Activated naive CD8-positive, alpha-beta T cell treated with anti-CD3 and anti-CD28 coated beads, Interleukin-2, amount 50 U/mL, for 16 hours (primary cell): ENCODE measurements at places on chromosomes 11 and 22.

DNA sequence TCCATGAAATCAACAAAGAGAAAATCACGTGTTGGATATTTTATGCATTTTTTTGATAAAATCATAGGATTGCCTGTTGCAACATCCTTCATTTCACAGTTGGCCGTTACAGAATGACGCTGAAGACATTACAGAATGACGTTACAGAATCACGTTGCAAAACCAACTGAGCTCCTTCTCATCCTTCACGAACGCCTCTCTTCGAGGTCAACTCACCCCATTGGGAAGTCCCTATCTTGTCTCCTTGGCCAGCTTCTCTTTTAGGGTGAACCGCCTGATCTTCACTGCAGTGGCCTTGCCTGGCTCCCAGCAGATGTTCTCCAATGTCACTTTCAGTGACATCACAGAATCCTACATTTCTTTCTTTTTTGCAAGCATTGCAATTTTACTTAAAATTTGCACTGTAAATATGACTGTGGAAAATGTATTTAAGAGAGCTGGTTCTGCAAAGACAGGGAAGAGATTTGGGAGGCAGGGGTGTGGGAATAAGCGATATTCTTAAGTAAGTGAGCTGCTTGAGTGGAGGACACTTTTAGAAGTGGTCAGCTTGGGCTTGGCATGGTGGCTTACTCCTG is 5.1 kb downstream of the KRTAP5-7 start:
- DNase-seq, result no peak

- no peak for DNase-seq
These were observed 587 bp upstream of the ALDH3B1 start for GRCh38 chr11:68009391-68010089.

- no peak for DNase-seq
These were observed 728 bp downstream of the DCUN1D5 start for GRCh38 chr11:103091064-103091800.

DNA sequence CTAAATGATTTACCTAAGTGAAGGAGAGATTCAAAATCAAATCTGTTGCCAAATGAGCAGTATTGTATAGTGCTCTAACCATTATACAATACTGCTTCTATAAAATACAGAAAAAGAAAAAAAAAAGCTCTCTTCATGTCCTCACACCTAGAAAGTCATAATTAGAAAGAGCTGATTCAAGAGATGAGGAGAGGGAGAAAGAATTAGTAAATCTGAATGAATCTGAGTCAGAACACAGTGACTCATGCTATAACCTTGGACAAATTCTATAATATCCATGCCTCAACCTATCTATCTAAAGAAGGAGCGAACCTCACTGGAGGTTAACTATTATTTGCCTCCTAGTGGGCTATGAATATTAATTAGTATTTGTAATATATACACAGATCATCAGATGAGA is 29.4 kb downstream of the AMBRA1 start:
- DNase-seq, result no peak

DNA sequence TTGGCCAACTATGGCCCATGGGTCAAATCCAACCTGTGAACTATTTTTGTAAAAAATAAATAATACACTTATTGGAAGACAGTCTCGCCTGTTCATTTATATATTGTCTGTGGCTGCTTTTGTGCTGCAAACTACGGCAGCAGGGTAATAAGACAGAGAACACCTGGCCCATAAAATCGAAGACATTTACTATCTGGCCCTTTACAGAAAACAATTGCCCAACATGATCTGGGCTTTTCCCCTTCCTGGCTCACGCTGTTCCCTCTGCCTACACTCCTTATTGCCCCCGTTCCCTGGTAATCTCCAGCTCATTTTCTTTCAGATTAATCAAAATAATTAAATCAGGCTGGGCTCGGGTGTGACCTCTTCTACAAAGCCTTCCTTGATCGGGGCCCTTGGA is 5.6 kb downstream of the PLAAT2 start:
- DNase-seq, result no peak

DNA sequence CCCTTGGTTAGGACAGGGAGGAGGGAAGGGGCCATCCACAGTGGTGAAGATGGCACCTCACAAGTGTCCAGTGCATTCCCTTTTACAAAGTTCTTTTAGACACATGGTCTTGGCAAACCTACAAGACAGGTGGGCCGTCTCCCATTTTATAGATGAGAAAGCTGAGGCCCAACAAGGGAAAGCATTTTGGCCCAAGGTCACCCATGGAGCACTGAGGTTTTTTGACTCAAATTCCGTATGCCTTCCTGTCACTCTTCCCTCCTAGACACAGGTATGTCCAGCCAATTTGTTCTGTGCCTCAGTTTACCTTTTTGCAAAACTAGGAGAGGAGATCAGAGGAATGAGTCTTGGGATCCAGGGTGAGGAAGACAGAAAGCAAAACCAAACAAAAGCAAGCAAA is 1.2 kb downstream of the C1QTNF4 start:
- DNase-seq, result no peak

- DNase-seq, result no peak
These were observed 80.7 kb upstream of the FAM181B start for GRCh38 chr11:82814379-82814778.

DNA sequence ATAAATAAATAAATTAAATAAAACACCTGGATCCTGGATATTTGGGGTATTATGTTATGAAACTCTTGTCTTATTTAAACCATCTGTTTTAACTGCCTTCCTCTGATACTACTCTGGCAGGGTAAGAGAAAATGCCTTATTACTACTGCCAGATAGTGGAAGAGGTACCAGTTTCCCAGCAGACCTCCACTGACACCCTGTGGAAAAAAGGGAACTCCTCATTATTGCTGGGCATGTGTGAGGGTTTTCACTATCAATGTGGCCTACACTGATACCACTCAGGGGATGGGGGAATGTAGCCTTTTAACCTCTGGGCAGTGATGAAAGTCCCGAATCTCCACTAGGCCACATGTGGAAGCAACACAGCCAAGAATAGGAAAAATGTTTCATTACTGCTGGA is 121.0 kb downstream of the LUZP2 start:
- DNase-seq, result no peak

DNA sequence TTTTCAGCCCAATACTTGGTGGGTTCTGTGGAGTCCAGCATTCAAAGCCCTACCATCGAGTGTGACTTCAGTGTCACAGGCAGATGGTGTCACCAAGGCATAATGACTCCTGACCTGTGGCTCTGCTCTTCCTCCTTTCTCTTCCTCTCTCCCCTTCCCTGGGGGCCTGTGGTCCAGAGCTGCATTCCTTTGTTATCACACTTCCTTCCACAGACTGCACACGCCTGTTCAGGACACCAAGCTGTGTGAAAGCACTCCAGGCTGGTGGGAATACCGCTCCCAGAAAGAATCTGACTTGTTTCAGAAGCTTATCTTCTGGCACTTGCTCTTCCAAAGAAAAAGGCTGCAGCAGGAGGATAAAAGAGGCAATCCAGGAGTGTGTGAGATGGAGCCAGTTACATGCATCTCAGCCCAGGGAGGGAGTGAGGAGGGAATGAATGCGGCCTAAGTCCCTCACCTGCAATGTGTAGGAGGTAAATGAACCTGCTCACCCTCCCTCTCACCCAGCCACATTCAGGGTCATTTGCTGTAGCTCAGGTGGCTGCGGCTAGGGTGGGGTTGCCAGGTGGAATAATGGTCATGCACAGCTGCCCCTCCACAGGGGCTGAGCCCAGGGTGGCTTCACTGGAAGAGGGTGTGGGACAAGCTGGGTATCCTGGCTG is 79.3 kb downstream of the ADAMTS15 start:
- no peak for DNase-seq

DNA sequence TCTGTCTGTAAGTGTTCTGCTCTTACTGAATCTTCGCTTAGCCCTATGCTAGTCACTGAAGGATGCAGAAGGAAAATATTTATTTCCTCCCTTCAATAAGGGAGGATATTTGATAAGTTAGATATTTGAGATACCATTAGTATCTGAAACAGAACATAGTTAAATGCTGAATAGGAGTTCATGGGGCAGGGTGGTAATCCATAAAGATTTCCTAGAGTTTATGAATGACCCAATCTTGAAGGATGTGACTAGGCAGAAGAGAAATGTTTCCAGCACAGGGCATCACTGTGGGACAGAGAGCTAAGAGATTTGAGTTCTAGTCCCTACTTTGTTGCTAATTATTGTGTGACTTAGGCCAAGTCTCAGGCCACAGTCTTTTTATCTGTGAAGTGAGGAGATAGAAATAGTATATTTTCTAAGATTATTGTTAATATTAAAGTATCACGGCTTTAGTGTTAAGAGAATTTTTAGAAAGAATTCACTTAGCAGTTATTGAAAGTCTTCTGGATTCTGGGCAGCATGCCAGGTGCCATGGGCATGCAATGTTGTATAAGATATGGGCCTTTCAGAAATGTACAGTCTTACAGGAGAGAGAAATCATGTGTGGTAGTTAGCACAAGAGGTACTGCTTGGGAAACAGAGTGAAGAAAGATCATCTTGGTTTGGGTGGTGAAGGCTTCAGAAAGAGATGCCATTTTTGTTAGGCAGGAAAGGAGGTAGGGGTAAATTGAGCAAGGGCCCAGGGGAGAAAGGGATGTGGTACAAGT is 24.0 kb downstream of the SWAP70 start:
- no peak for DNase-seq

GRCh38 chr11:82794490-82794889 is 60.8 kb upstream of the FAM181B start:
- DNase-seq, result no peak

GRCh38 chr11:92628401-92629292 is 340.8 kb upstream of the MTNR1B start:
- no peak for DNase-seq

GRCh38 chr11:18692941-18693760 is 5.4 kb upstream of the TMEM86A start:
- no peak for DNase-seq

GRCh38 chr11:83002053-83002452 is 69.6 kb downstream of the RAB30 start:
- DNase-seq, result peak; percentile 8

DNA sequence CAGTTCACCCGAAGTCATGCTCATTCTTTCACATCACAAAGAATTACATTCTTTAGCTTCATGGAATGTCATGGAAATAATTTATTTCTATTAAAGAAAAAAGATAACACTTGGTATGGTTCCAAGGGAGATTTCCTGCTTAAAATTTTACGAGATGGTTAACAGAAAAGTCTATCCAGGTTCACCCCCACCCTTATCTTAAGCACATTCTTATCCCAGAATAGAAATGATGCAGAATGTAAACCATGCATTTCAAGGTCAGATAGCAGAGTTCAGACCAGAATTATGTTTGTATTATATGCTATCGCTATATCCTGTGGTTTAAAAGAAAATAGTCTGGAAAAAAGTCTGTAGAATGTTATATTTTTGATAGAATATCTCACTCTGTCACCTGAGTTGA is 58.7 kb downstream of the GAS2 start:
- no peak for DNase-seq

GRCh38 chr22:17862646-17863181 is 88.4 kb upstream of the BID start:
- DNase-seq, result no peak

DNA sequence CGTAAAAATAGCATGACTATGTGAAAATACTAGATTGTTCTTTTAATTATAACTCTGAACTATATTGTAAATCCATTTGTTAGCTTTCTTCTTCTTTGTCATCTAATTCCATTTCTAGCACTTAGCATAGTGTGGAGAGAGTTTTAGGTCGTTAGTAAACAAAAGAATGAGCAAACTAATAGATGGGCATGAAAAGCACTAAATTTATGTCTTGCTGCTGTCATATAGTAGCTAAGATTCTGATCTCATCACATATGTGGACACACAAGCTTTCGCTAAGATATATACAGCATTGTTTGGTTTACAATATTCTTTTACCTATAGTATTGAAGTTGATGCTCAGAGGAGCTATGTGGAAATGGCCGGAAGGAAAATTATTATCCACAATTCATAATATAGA is 370.5 kb downstream of the CNTN5 start:
- no peak for DNase-seq

- DNase-seq, result no peak
These were observed 59.6 kb downstream of the ST14 start for GRCh38 chr11:130219148-130219547.

GRCh38 chr11:9060700-9061111 is 30.7 kb downstream of the SCUBE2 start:
- no peak for DNase-seq

DNA sequence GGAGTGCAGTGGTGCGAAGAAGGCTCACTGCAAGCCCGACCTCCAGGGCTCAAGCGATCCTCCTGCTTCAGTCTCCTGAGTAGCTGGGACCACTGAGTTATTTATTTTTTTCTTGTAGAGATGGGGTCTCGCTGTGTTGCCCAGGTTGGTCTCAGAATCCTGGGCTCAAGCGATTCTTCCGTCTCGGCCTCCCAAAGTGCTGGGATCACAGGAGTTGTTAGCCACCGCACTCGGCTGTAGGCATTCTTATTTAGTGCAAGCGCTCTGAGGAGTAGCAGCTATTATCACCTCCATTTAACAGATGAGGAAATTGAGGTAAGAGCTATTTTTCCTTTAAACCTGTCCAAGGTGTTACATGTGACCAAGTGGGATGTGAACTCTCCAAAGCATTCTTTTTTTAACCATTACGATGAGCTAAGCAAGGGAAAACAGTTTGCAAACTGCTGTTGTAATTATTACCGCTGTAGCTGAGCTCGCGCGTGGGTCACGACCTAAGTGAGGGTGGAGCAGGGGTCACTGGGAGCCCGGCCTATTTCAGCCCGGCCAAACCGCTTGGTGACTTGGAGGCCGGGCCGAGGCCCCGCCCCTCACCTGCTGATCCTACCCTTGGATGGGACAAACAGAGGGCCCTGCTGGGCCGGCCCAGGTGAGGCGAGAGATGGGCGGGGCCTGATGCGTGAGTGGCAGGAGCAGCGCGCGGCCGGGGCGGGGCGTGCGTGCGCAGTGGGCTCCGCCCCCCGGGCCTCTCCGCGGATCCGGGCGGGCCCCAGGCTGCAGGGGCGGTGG is 449 bp upstream of the KREMEN1 start:
- peak; percentile 61 for DNase-seq

DNA sequence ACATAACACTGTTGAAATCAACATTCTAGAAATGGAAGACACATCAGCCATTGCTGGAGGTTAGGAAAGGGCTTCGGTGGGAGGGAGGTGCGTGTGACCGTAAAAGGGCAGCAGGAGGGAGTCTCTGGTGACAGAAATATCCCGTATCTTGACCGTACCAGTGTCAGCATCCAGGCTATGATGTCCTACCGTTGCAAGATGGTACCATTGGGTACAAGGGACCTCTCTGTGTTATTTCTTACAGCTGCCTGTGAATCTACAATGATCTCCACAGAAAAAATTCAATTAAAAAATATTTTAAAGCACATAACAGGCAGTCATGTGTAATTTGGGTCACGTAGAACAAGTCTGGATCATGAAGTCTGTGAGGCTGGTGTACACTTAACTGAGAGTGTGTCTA is 27.4 kb upstream of the SEPTIN5 start:
- DNase-seq, result no peak

GRCh38 chr11:57406337-57406904 is 16.0 kb upstream of the PRG2 start:
- no peak for DNase-seq

GRCh38 chr22:26213826-26214225 is 44.6 kb downstream of the SEZ6L start:
- no peak for DNase-seq

- DNase-seq, result no peak
These were observed 24.1 kb upstream of the CCDC89 start for GRCh38 chr11:85709941-85710702.

- DNase-seq, result no peak
These were observed 28.9 kb downstream of the AP2A2 start for GRCh38 chr11:954392-955153.
